Stimulated activated CD4-positive, alpha-beta T cell treated with anti-CD3 and anti-CD28 coated beads, Interleukin-4, amount 100 ng/mL, for 1 hour (primary cell): ENCODE measurements at places on chromosomes 6 and 20.

DNA sequence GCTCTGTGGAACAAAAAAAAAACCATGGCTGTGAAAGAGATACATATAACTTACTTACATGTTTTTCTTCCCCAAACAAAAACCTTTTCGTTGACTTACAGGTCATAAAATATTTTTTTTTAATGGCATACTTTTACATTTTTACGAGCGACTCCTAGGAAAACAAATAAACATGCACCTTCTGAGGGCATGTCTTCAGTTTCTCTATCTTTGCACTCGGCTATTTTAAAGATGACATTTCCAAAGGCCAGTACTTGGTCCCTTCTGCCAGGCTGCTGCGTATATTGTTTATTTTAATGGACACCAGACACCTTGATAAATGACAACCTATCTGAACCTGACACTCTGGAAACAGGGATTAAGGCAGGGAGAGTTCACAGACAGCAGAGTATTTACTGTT lies 49.4 kb downstream of the PIGU start:
- no peak for DNase-seq

DNA sequence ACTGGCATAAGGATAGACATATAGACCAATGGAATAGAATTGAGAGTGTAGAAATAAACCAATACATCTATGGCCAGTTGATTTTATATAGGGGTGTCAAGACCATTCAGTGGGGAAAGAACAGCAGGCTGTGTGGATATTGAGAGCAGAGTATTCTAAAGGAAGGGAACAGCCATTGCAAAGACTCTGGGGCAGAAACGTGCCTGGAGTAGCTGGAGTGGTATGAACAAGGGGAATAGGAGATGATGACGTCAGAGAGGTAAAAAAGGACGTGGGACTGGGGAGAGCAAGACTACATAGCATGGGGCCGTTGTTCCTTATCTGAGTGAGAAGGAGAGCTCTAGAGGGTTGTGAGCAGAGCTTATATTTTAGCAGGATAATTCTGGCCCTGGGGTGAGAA lies 85.2 kb downstream of the TOX2 start:
- DNase-seq = no peak

DNA sequence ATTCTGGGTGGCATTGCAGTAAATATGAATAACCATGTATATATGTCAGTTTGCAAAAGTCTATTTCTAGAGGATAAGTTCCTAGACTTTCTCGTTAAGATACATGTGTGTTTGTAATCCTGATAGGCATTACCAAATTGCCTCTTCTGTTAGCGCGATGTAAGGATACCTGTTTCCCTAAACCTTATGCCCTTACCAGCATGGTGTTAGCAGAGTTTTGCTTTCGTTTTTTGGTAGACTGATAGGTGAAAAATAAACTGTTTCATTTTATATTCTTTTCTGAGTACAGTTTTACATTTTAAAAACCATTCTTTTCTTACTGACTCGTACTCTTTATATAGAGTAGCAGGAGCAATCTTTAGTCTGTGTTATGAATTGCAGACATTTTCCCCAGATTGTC lies 32.3 kb downstream of the SNX9 start:
- DNase-seq = no peak

DNA sequence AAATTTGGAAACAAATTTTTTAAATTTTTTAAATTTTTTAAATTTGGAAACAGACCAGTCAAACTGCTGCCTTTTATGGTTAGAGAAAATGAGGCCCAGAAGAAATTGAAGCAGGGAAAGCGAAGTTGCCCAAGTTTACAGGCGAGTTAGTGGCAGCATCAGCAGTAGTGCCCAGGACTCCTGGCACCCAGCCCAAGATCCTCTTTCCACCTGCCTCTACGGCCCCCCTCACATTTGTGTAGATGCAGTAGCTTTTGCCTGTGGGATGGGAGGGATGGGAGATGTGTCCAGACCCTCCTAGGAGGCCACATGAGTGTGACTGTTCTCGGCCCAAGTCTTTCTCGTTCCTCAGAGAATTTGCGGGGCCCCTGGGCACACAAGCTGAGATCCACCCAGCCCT lies 49.8 kb downstream of the HNF4A start:
- no peak for DNase-seq

DNA sequence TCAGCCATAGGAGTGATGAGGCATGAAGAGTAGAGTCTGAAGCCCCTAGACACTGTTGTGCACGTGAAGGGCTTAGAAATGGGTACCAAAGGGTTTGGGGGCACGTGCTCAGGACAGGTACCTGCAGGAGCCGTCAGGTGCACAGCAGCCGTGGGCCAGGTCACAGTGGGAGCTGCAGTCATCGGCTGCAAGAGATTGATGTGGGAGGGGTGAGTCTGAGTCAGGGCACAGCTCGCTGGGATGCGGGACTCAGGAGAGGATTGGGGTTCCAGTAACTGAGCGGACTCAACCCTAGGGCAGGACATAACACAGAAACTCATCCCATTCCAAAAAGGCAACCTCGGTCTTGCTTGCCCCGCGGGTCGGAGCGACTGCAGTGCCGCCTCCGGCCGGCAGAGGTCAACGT lies 1.1 kb downstream of the DLK2 start:
- DNase-seq = peak; percentile 75

GRCh38 chr20:49275636-49276035 lies 2.2 kb downstream of the ZNFX1 start:
- DNase-seq = no peak

- DNase-seq = no peak
Observed at GRCh38 chr20:3172126-3172932, 1.0 kb downstream of the LZTS3 start.

DNA sequence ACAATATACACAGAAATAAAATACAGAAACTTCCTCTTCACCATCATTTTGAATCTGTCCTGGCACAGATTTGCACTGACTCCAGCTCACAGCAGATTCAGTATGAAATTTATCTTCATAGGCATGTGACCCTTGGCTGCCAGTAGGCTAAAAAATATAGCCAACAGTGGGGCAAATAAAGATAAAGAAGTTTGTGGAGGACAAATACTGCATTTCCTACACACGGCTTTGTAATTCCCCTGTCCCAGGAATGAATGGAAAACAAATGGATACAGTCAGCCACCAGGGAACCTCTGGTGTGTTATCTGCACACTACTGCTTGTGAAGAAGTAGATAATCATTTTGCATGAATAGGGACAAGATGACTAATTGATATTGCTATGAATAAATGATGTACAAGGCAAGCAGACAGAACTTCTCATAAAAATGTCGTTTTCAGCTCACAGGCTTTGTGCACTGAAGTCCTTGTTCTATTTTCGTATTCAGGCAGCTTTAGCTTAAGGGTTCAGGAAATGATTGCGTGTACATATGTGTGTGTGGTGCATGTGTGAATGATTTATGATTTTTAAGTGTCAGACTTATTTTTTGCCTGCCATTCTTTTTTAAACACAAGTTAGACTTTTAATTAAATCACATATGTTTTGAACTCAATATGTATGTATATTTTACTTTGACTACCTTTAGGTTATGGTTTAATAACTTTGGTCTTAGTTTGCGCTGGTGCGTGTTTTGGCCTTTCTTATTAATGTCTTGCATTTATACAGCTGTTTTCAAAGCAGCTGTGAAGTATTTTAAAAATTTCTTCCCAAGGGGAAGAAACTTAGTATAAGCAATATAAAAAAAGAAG lies 543.8 kb upstream of the JAG1 start:
- no peak for DNase-seq

DNA sequence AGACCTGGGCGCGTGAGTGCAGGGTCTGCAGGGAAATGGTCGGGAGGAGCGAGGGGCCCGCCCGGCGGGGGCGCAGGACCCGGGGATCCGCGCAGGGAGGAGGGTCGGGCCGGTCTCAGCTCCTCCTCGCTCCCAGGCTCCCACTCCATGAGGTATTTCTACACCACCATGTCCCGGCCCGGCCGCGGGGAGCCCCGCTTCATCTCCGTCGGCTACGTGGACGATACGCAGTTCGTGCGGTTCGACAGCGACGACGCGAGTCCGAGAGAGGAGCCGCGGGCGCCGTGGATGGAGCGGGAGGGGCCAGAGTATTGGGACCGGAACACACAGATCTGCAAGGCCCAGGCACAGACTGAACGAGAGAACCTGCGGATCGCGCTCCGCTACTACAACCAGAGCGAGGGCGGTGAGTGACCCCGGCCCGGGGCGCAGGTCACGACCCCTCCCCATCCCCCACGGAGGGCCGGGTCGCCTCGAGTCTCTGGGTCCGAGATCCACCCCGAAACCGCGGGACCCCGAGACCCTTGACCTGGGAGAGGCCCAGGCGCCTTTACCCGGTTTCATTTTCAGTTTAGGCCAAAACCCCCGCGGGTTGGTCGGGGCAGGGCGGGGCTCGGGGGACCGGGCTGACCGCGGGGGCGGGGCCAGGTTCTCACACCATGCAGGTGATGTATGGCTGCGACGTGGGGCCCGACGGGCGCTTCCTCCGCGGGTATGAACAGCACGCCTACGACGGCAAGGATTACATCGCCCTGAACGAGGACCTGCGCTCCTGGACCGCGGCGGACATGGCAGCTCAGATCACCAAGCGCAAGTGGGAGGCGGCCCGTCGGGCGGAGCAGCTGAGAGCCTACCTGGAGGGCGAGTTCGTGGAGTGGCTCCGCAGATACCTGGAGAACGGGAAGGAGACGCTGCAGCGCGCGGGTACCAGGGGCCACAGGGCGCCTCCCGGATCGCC lies 54.2 kb upstream of the HLA-A start:
- DNase-seq = peak; percentile 78

DNA sequence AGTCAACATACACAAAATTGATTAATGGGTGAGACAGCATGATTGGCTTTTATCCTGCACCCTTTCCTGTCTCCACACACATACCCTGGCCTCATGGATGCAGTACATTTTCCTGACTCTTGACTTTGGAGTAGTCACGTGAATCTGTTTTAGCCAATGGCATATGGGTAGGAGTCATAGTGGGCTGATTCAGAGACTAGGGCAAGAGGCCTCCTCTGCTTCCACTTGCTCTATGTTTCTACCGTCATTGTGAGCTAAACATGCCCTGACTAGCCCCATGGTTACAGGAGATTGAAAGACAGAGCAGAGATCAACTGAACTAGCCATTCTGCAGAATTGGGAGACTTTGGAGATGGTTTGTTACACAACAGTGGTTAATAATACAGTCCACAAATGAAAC lies 850.0 kb downstream of the DHX35 start:
- no peak for DNase-seq

DNA sequence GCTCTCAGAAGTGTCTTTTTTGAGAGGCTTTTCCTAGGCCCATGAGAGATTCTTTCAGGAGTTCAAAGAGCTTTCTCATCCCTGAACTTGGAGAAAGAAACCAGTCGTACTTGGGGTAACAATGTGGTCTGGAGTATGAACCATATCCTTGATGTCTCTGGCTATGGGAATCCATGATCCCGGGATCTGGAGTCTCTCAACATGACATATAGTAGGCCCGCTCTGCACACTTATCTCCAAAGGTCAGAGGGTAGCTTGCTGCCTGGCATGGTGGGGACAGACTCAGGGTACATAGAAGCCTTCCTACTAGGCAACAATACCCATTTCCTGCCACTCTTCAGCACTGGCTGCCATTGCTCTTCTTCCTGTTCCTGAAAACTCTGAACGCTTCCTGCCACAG lies 42.2 kb upstream of the NFATC2 start:
- no peak for DNase-seq

DNA sequence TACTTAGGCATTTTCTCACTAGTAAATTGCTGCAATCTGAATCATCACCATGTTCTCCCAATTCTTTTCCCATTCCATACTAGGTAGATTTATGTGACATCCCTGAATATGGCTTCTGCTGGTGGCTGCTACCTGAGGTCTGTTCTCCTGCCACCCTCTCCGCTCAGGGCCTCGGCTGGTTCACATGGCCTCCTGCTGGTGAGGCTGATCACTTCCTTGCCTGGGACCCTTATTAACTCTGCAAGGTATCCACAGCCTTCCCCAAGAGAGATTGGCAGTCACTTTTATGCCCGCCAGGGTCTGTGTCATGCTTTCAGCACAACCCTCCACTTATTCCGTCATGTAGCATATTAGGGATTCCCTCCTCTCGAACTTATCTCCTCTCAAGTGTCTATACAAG lies 424.5 kb upstream of the FLRT3 start:
- DNase-seq = no peak

DNA sequence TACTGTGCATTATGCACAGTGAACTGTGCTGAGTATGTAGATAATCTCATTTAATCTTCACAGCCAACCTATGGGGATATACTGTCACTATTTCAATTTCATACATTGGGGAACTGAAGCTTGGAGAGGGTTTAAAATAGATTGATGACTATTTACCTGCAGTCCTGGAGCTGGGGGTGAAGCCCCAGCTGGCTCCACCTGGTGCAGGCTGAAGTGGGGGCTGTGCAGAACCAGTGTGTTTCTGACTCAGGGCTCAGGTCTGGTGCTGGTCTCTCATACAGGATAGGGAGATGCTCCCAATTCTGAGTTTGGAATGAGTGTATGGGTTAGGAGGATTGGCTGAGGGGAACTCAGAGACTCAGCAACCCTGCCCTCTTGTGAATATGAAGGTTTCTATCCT lies 176.1 kb upstream of the CEP162 start:
- DNase-seq = no peak

DNA sequence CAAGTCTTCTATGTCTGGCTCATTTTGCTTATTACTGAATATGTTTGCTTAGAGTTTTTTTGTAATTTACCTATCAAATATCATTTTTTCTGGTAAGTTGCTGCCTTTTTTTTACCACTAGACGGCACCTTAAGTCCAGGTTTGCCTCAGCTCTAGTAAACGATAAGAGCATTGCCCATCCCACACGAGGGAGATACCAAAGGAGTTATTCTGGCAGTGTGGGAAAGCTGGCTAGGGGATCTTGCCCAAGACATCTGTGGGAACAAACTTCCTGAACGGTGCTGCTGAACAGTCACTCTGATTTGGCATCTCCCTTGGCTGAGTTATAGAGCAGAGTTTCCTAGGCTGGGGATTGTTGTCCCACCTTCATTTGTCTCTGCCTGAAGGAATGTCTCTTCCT lies 306.4 kb downstream of the COL12A1 start:
- DNase-seq = no peak

DNA sequence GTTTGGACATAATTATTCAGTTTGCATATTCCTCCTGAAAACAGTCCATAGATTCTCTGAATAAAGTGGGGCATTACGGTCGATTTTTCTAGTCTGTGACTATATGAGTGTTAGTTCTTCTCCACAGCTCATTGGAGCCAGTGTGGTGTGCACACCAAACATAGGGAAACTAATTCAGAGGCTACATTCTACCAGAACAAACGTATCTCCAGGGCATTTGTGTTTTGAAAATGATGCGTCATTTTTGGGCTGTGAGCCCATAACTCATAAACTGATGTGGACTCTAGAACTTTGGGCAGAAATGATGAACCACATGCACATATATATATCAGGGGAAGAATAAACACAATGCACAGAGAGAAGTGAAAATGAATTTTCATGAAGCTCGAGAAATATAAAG lies 41.8 kb downstream of the C6orf58 start:
- no peak for DNase-seq

- no peak for DNase-seq
Observed at GRCh38 chr6:39093149-39093708, 21.8 kb downstream of the SAYSD1 start.

GRCh38 chr6:17589406-17590096 lies 10.6 kb upstream of the FAM8A1 start:
- DNase-seq = no peak

GRCh38 chr6:39821046-39821740 lies 29.0 kb downstream of the DAAM2 start:
- DNase-seq = no peak
